Stimulated activated CD8-positive, alpha-beta memory T cell treated with anti-CD3 and anti-CD28 coated beads, Interleukin-15, amount 100 ng/mL, for 24 hours (primary cell): ENCODE measurements at places on chromosomes 3 and 15.

DNA sequence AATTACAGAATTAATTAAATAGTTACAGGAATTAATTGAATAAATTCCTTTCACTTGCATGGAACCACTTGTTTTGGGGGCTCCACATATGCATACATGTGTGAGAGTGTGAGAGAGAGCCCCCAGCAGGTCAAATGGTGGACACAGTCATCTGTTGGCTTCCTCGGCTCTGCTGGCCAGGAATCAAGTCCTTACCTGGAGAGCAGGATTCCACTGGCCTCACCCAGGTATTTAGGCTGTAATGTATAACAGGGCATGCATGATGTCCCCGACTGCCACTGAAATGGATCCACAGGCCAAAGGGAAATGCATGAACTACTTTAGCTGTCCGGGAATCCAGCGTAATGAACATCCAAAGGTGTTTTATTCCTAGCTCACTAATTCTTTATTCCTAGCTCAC, 139.7 kb upstream of the SMAD3 start:
- no peak for DNase-seq

DNA sequence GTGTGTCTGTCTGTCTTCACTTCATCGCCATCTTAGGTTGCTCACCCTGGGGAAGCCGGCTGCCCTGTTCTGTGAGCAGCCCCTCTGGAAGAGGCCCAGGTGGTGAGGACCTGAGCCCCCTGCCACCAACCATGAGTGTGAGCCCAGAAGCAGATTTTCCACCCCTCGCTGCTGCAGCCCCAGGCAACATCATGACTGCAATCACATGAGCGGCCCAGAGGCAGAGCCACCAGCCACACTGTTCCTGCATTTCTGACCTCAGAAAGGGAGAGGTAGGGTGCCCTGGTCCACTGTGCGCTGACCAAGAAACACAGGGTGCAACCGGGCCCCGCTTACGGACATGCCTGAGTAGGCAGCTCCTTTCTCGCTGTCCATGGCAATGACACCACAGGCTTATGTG, 92.3 kb upstream of the IQSEC1 start:
- DNase-seq, result no peak

GRCh38 chr3:68866157-68866556, 66.2 kb downstream of the TAFA4 start:
- no peak for DNase-seq

DNA sequence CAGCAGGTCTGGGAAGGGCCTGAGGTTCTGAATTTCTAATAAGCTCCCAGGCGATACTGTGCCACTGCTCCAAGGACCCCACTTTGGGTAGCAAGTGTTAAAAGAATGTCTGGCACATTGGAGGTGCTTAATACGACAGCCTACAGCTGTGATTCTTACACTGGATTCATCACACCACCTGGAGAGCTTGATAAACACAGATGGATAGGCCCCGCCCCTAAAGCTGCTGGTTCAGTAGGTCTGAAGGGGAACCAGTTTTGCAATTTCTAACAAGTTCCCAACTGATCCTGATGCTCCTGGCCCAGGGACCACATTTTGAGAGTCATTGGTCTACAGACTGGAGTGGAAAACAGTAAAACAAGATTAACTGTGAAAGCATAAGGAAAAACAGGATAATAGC, 124.8 kb upstream of the ST8SIA2 start:
- no peak for DNase-seq

DNA sequence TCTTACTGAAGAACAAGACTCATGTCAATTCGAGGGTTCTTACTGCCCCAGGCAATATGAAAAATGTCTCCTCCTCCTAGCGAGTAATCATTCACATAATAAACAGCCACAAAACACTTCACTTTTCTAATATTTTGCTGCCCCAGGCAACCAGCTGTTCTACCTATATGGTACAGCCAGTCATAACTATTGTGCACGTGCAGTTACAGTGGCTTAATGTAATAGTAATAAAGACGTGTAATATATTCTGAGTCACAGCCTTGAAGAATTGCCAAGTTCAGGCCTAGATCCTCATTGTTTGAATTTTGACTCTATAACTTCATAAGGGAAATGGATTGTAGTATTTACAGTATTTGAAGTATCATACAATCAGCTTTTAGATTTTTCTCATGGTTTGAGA, 1250.0 kb upstream of the GBE1 start:
- no peak for DNase-seq

- DNase-seq, result peak; percentile 26
These were observed 2.0 kb upstream of the HYAL2 start for GRCh38 chr3:50324351-50325112.

- no peak for DNase-seq
These were observed 42.7 kb downstream of the DUT start for GRCh38 chr15:48373821-48374451.

GRCh38 chr15:89963301-89964231, 37.6 kb upstream of the ZNF710 start:
- no peak for DNase-seq

DNA sequence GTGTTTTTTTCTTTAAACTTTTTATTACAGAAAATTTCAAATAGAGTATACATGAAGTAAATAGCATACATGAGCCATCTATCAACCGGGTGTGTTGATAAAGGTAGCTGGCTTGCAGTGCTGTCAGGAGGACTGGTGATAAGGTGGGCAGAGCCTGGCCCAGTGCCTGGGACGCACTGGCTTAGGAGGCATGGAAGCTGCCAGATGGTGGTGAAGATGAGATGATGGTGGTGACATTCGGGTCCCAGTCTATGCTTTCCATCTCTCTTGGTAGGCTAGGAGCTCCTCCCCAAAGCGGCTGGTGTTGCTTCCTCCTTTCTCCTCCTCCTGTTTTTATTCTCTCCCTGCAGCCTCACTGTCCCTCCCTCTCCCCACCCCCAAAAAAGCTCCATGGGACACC, 101.7 kb downstream of the ADCY5 start:
- DNase-seq, result no peak

GRCh38 chr3:4827767-4828166, 151.5 kb upstream of the BHLHE40 start:
- no peak for DNase-seq

DNA sequence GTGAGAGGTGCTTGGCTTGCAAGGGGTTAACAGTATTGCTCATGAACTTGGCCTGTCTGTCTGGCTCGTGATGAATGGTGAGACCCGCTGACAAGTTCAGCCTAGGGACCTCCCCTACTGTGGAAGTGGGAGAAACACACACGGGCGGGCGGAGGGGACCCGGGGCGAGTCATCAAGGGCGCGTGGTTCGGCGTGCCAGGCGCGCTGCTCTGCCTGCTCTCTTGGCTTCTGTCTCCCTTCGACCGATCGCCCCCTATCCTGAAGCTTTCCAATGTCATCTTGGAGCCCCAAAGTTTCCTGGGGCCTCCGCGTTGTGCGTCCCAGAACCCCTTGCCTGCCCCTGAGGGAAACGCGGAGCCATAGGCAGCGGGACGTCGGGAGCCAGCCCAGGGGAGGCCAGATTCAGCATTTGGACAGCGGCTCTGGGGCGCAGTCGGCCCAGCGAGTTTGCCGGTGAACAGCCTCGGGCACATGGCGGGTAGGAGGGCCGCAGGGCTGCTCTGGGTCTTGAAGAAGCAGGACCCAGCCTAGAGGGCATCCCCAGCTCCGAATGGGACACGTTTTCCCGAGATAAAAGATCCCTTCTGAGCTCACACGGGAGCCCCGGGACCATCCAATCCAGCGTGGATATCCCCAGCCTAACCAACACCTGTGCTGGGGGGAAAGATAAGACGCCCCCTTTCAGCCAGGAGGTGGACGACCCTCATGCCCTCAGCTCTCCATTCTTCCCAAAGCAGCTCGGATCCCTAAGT, 27.0 kb upstream of the POLG start:
- DNase-seq, result peak; percentile 31

GRCh38 chr3:170480111-170480510, 61.4 kb downstream of the CLDN11 start:
- no peak for DNase-seq

DNA sequence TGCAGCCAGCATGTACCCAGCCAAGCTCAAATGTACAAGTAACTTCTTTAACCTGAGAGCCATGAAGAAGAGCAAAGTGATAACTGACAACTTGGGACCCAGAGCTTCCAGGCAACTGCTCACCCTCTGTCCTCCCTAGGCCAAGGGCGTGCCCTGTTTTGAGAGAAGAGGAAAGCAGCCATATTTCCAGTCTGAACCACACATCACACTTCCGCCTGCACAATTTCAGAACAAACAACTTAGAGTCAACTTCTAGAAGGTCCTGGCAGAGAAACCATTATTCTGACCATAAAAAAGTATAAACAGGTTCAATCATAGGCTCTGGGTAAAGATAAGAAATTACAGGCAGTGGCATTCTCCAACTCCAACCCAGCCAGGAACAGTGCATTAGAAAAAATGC, 50.1 kb downstream of the ITGB5 start:
- DNase-seq, result no peak

- no peak for DNase-seq
These were observed 74.1 kb upstream of the MITF start for GRCh38 chr3:69665026-69665737.

GRCh38 chr3:75262661-75263060, 401.5 kb upstream of the FRG2C start:
- no peak for DNase-seq

DNA sequence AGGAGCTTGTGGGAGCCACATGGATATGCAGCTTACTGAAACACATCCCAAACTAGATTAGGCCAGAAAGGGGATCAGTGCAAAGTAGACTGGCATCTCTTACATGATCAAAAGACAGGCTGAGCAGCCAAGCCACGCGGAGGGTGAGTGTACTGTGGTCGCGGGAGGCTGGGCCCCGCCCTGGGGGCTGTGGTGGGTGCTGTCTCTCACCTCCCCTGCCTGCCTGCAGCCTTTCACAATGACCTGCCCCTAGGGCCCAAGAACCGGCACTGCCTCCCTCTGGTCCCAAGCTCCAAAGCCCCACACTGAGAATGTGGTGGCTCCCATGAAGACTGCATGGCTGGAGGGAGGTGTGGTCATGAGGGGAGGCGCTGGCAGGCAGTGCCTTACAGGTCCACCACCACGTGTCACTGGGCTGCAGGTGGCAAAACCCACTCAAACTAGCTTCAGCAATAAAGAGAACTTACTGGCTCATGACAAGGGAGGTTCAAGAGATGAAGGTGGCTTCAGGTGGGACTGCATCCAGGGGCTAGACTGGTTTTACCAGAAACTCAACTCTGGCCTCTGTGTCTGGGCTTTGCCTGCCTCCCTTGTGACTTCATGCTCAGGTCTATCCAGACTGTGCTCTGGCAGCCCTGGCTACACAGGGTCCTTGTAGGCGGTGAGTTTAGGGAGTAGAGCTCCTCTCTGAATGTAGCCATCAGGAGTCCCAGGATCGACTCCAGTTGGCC, 27.4 kb upstream of the PLXND1 start:
- no peak for DNase-seq

DNA sequence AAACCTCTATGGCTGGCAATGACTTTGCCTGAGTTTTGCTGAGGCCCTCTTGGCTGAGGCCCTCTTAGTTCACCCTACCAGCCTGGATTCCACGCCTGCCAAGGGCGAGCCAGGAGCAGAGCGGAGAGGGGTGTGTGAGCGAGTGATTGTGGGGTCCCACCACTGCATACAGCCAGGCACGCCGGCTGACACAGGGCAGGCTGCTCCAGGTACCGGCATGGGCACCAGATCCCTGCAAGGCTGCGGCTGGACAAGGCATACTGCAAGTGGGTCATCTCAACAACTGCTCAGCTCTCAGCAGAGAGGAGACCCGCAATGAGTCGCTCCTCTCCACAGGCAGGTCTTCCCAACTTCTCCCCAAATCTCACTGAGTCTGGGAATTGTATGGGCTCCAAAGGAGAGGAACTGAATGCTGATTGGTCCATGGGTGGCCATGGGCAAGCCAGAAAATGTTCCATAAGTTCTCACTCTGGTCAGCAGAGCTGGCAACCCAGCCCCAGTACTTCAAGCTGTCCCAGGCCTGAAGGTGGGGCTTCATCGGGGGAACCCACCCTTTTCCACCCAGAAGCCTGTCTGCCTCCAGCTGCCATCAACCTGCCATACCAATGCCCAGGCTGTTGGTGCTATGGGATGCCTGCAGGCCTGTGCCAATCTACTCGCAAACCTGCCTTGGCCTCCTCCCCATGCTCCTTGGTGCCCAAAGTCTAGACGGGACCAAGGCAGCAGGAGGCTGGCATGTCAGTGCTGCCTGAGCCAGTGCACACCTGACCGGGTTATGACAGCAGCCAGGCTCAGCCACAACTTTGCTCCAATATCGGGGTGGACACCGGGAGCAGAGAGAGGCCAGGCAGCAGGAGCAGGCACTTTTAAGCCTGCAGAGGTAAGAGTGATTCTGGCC, 1273.6 kb upstream of the GBE1 start:
- DNase-seq, result no peak

DNA sequence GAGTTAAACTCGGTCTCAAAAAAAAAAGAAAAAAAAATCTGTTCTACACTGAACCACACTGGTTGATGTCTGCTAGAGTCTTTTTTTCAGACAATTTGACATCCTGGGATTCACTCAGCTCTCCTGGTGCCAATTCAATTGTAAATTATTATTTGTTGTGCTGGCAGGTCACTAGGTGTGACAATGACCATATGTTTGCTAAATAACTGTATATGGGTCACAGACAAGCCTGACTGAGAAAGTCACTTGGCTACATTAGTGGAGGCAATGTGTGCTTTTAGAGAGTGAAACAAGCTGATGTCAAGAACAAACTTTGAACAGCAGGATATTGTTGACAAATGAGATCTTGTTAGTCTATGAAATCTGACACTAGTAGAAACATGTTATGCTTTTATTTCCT, 1379.1 kb downstream of the ZPLD1 start:
- DNase-seq, result no peak

- no peak for DNase-seq
These were observed 30.9 kb downstream of the MGLL start for GRCh38 chr3:127791221-127791913.

DNA sequence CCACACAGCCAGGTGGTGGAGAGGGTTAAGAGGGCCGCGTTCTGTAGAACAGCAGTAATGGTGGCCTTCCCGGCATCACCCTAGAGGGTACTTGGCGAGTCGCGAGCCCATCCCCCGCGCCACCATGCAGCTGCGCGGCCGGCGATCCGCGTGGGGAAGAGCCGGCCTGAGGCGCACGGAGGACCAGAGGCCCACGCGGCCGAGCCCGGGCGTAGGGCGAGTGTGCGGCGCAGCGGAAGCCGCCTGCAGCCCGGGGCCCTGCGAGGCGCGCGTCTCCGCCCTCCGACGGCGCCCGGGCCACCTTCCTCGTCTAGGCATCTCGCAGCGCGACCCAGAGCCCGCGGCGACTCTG, 423 bp downstream of the TKT start:
- peak; percentile 14 for DNase-seq

- no peak for DNase-seq
These were observed 969.3 kb downstream of the FHIT start for GRCh38 chr3:60281970-60282369.

DNA sequence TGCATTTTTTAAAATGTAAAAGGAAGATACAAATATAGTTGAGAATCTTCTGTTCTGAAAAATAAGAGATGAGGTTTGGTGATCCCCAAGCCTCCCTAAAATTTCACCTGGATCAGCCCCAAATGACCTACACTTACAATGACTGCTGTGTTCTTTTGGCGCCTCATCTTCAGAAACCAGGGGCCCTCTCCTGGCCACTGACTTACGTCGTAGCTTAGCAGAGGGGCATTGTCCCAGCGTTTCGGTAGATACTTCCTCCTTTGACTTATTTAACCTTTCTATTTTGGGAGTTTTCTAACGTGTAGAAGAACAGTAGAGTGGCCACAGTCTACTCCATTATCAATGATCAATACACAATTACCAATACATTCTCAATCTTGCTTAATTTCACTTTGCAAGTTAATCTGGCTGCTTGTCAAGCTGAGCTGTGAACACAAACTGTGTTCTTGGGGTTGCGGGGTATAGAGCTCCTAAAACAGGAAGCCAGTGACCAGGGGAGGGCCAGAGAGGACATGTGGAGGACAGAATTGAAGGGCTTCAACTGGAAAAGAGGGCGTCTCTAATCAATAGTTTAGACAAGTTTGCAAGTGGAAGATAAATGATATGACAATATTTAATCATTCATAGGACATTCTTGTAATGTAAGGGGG, 419.5 kb downstream of the LPP start:
- DNase-seq, result no peak
